ENCODE measurements at places on chromosomes 4 and X. TPM values are rescaled to one million over a fixed set of nuclear protein-coding genes. Genes with fewer than 3 reads are reported as not detected.

The DACH2 gene
- total RNA-seq: not detected

The FRG2 gene
- not detected for total RNA-seq

The IL2RG gene
- not detected for total RNA-seq

The CENPVL2 gene
- not detected for total RNA-seq

The RBMXL3 gene
- not detected for total RNA-seq

The RAI2 gene
- 0.17 TPM for total RNA-seq

The IL13RA2 gene
- 2.3 TPM for total RNA-seq

The TBC1D8B gene
- total RNA-seq: 1.2 TPM

The CCDC120 gene
- 4.0 TPM for total RNA-seq

Data from epithelial cell of proximal tubule (primary cell).